ENCODE measurements at places on chromosomes 4 and X. TPM values are rescaled to one million over a fixed set of nuclear protein-coding genes. Genes with fewer than 3 reads are reported as not detected.
A peak's percentile ranks its signal among the peaks of the same experiment; 100 is the strongest.

The EREG gene
- total RNA-seq: not detected

The RHOXF2B gene
- total RNA-seq: not detected

DNA sequence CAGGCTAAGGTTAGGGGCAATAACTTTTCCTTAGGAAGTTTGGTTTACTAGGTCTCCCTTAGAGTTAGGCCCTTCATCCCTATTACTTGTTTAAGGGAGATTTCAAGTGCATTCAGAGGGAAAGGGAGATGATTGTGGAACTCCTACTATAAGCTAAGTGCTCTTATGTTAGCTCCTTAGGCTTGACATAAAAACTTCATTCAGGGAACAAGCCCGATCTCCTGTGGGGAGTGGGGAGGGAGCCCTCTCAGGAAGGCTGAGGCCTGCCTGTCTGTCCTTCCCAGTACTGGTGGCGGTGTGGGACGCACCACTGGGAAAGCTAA lies 8.0 kb downstream of the KLF3 start:
- DNase-seq: no peak

The TLR2 gene
- total RNA-seq: 0.97 TPM

- no peak for DNase-seq
Measured at GRCh38 chrX:3169421-3169820, 128.2 kb downstream of the ARSF start.

The ZNF630 gene
- 0.87 TPM for total RNA-seq

DNA sequence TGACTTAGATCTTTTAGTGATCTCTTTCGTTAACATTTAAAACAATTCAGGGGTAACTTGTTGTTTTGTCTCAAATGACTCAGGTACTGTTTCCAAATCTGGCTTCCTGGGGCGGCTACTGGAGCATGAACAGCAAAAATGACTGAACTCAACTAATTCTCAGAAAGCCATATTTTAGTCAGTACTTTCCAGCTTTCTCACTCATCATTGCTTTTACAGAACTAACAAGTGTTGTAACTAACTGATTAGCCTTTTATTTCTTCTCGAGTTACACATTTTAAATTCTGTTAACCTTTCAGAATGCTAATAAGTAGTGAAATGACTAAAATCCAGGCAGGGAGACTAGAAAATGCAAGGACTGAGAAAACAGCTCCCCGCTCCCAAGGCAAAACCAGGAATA lies 55.3 kb downstream of the JADE3 start:
- no peak for DNase-seq

GRCh38 chr4:149645790-149646189 lies 169.9 kb downstream of the IQCM start:
- DNase-seq: no peak

The NR3C2 gene
- 4.1 TPM for total RNA-seq

The JCHAIN gene
- total RNA-seq: not detected

DNA sequence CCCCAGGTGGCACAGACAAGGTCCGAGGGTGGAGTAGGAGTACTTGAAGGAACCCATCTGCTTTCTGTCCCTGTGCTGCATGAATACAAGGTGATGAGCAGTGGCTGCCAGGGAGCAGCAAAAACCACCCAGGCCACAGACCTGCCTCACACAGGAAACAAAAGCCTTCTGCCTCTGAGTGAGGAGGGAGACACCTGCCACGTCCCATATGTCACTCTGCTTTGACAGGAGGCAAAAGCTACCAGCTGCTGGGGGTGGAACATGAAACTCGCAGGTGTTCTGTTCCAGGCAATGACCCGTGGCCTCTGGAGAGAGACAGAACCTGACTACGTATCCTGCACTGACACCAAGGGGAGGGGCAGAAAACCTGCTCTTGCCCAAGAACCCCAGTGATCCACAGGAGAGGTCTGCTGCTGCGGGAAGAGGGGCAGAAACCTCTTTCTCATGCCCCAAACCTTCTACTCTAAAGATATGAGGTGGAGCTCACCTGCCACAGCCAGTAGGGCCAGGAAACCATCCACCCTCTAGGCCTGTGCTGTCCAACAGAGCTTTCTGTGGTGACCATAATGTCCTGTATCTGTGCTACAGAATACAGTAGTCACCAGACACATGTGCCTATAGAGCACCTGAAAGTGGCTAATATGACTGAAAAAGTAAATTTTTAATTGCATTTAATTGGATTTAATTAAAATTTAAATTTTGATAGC lies 172.9 kb downstream of the PRDM5 start:
- DNase-seq: peak; percentile 12

The GPR34 gene
- total RNA-seq: 0.17 TPM
